ENCODE measurements at places on chromosomes 11 and 22.

DNA sequence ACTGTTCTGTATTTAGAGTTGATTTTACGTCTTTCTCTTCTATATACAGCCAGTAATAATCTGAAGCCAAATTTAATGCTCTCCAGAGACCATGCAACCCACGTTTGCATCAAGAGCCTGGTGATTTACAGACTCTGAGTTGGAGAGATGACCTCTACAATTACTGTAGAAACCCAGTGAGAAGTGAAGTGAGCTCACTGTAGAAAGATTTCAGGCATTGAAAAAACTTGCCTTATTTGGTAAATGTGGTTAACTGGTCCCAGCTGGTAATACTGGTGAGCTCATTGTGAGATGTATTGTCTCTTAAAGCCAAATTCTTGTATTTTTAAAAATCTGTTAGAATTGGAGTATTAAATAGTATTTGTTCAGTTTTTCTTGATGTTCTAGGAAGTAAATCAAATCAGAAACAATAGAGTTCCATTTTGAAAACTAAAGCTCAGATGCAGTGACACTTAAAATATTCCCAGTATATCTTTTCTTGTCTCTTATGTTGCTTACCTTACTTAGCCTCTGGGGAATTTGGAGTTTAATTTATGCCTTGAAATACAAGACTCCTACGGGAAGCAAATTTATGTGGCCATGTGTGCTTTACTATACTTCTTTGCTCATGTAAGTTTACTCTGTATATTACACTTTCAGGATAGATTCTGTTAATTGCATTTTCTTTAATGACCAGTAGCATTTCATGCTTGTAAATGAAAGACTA lies 189.9 kb downstream of the ARHGAP42 start:
- no peak for DNase-seq

DNA sequence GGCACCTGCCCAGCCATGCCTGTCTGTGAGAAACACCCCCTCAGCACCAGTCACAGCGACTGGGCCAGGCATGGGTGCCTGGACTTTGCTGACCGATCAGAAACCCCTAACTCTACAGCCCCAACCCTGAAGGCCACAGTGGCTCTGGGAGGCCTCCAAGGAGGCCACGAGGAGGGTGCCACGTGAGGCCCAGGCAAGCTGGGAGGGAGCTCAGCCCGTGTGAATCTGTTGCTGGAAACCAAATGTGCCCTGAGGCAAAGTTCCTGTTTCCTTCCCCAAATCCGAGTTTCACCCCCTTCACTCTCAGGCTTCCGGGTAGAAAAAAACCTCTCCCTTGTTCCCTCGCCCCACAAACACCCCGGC lies 1.3 kb downstream of the UNC93B1 start:
- DNase-seq, result no peak

DNA sequence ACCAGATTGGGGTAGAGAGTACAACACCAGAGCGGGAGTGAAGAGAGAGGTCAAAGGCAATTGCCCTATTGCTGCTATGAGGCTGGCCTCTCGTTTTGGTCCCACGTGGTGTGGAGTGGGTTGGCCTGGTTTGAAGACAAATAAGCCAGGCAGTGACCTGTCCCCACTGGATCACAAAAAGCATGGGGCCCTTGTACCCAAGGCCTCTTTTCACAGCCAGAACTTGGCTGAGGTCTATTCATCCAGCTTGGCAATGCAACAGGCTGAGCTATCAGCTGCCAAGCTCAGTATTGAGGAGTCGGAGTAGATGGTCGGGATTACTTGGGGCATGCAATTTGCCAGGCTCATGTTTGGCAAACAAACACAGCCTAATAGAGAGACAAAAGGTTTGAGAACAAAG lies 19.2 kb upstream of the GALNT18 start:
- DNase-seq, result no peak

- no peak for DNase-seq
These were observed at the start of gene ESAM for GRCh38 chr11:124762105-124762623. Gene ESAM (minus strand): TSS chr11:124762290. CDS start chr11:124762154, 136 bp downstream.

DNA sequence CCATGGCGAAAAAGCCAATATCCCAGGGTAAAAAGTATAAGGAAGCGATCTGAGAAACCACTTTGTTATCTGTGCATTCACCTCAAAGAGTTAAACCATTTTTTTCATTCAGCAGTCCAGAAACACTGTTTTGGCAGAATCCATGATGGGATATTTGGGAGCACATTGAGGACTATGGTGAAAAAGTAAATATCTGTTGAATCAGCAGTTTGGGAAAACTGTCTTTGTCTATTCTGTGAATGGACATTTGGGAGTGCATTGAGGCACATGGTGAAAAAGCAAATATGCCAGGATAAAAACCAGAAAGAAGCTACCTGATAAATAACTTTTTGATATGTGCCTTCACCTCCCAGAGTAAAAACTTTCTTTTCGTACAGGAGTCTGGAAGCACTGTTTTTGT lies 187.4 kb downstream of the OR4A47 start:
- DNase-seq, result no peak

GRCh38 chr11:87213444-87213843 lies 175.7 kb downstream of the TMEM135 start:
- no peak for DNase-seq

DNA sequence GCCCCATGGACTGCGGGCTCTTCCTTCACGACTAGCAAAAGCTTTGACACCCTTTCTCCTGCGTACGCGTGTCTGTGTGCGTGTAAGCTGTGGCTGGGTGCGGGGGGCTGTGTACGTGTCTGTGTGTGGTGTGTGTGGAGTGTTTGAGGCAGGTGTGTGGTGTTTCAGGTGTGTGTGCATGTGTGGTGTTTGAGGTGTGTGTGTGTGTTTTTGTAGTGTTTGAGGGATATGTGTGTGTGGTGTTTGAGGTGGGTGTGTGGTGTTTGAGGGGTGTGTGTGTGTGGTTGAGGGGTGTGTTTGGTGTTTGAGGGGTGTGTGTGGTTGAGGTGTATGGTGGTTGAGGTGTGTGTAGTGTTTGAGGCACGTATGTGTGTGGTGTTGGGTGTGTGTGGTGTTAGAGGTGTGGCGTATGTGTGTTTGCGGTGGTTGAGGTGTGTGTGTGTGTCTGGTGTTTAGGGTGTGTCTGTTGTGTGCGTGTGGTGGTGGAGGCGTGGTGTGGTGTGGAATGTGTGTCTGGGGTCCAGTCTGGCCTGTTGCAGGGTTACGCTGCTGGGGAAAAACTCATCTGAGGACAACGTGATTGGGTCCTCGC lies 687 bp upstream of the ARSA start:
- no peak for DNase-seq

DNA sequence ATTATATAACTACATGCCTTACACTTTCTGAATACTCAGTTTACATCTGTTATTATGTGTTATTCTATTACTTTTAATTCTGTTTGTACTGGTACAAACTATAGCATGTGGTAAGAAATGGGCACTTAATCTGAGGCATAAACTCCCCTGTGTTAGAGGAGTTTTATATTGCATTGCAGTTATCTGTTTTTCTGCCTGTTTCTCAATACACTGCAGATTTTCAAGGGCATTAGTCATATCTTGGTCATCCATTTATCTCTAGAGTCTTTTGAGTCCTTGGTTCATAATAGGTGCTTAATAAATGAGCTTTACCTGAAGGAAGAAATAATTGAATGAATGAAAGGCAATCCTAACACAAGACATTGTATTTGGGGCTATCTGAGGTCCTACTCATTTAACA lies 182.9 kb upstream of the CTSC start:
- DNase-seq, result no peak

- no peak for DNase-seq
These were observed 50.3 kb downstream of the CDKN1C start for GRCh38 chr11:2835296-2835695.

GRCh38 chr11:113404859-113405430 lies 17.4 kb downstream of the ANKK1 start:
- no peak for DNase-seq

GRCh38 chr11:16126362-16126761 lies 230.0 kb downstream of the SOX6 start:
- DNase-seq, result no peak

- no peak for DNase-seq
These were observed 75.2 kb downstream of the DHCR7 start for GRCh38 chr11:71372693-71373657.

DNA sequence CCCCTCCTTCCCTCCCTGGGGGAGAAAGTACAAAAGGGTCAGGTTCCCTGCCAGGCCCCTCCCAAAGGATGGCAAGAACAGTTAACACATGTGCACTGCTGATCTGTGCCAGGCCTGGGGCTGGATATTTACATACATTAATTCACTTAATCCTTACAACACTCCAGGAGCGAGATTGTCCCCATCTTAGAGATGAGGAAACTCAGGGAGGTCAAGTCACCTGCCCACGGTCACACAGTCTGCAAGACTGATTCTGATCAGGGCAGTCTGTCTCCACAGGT lies 36.5 kb downstream of the NECTIN1 start:
- no peak for DNase-seq

GRCh38 chr11:123448823-123449222 lies 18.8 kb downstream of the GRAMD1B start:
- DNase-seq, result no peak

DNA sequence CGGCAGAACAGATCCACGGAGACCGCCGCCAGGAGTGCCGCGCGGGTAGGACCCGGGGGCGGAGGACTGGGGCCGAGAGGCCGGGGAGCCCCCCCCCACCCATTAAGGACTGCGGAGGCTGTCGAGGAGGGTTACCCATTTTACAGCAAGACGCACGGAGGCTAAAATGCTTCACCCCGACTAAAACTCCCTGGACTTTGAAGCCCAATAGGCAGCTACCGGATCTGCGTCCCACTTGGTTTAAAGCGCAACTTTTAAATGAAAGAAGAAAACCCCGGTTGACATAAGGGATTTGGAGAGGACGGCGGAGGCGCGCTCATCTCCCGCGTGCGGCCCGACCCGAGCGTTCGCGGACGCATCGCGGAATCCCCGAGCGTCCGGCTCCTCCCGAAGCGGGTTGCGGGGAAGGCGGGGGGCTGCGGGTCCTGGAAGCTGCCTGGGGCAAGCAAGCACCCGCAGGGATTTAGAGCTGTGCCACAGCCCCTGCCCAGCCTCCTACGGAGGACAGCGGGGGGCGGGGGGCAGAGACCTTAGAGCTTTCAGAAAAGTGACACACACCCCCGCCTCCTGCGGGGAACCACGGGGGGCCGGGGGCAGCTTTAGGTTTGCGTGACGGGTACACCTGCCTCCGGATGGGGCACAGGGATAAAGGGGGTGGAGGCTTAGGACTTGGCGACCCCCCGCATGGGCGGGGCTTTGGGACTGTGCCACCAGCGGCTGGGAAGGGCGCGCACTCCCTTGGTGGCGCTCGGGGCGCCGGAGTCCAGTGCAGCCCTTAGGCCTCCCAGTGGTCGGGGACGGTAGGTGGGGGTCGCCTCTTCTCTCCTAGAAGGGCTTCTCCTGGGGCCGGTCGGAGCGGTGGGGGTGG lies 760 bp upstream of the CELSR1 start:
- no peak for DNase-seq

GRCh38 chr11:98531576-98531975 lies 489.2 kb upstream of the CNTN5 start:
- DNase-seq, result no peak

DNA sequence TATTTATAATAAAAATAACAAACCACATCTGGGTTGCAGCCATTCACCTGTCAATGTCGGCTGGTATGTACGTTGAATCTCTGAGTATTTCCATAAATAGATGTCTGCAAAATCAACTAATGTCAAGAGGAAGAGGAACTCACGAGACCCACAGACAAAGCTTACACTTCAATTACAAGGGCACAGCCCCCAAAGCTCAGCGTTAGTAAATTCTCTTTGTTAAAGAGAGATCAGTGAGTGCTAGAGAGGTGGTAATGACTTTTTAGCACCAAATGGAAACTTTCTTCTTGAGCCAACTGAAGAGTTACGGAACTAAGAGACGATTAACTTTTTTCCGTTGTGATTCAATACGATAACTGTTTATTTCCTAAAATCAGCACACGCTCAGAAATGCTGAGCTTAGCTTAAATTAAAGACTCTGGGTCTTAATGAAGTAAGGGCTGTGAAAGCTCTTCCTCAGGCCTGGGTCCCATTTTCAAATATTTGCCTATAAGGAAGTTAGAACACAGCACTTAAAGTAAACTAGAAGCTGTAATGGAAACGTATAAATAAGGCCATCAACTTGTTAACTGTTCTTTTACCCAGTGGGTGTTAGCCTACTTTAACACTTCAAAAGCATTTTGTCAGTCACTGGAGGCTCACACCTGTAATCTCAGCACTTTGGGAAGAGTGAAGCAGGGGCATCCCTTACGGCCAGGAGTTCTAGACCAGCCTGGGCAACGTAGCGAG lies 22.8 kb upstream of the TFIP11 start:
- DNase-seq, result no peak

DNA sequence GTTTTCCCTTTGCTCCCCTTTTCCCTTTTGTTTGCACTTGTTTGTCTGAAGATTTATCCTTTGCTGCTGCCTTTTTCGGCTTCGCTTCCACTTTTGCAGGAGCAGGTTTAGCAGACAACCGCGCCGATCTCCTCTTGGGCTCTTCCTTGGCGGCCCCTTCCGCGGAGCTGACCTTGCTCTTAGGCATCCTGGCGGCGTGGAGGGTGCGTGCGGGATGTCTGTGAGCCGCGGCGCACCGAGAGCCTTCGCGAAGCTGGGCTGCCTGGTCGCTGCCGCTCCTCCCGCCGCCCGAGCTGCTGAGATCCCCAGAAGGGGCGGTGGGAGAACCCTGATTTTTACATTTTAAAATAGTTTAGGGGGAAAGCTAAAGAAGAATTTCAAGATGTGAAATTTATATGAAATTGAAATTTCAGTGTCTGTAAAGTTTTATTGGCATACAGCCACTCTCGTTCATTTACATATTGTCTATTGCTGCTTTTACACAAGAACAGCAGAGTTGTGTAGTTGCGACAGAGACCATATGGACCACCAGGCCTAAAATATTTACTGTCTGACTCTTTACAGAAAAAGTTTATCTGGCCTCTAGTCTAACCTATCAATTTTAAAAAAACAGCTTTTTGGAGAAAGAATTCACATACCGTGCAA lies 105.2 kb upstream of the RRM1 start:
- DNase-seq, result no peak

DNA sequence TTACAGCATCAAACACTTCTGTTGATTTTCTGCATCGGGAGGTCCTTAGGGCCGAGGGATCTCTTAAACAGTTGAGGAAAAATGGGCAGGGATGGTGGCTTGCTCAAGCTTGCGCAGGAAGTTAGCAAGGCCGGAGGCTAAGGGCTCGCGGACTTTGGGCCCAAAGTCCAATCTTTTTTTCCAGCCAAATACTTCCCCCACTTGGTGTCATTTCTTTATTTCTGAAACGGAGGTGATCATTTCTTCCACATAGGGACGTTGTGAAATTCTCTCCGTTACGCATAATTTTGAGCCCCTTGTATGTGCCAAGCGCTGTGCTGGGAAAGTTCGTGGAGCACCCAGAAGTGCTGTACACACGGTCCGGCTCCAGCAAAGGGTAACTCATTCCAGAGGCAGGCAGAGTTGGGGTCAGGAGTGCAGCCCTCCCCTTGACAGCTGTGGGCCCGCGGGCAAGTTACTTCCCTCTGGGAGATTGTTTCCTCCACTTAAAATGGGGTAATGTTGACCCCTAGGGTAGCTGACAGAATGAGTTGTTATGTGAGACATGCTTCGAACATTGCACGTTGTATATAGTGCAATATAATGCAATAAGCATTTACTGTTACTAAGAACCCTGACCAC lies 809 bp downstream of the MIEF1 start:
- no peak for DNase-seq

GRCh38 chr22:27385261-27385998 lies 416.1 kb downstream of the MN1 start:
- DNase-seq, result no peak

- no peak for DNase-seq
These were observed 36.7 kb downstream of the TPST2 start for GRCh38 chr22:26553056-26553752.

GRCh38 chr11:117458275-117459122 lies 130.8 kb downstream of the CEP164 start:
- no peak for DNase-seq

Data from tibial nerve (tissue), 4 donors.